ENCODE measurements at places on chromosomes 7 and 10. TPM values are rescaled to one million over a fixed set of nuclear protein-coding genes. Genes with fewer than 3 reads are reported as not detected.

Gene ATP6V0A4
- not detected for total RNA-seq

Gene ATOH7
- 0.70 TPM for total RNA-seq

Gene PLAC9
- 25.1 TPM for total RNA-seq

Gene ADRA2A
- 4.7 TPM for total RNA-seq

Gene BTAF1
- total RNA-seq = 54.2 TPM

Gene RASA4
- total RNA-seq = 26.7 TPM

Gene CEP55
- total RNA-seq = 6.0 TPM

Gene H2BK1
- not detected for total RNA-seq

Gene SAP25
- 13.5 TPM for total RNA-seq

Gene OR2A2
- total RNA-seq = not detected

Gene TACC2
- 30.3 TPM for total RNA-seq

Gene EZH2
- 28.6 TPM for total RNA-seq

Data from mesothelial cell of epicardium (in vitro differentiated cells).